Occipital lobe (tissue), 3 donors: ENCODE measurements at places on chromosomes 16 and 17. TPM values are rescaled to one million over a fixed set of nuclear protein-coding genes. Genes with fewer than 3 reads are reported as not detected.

DNA sequence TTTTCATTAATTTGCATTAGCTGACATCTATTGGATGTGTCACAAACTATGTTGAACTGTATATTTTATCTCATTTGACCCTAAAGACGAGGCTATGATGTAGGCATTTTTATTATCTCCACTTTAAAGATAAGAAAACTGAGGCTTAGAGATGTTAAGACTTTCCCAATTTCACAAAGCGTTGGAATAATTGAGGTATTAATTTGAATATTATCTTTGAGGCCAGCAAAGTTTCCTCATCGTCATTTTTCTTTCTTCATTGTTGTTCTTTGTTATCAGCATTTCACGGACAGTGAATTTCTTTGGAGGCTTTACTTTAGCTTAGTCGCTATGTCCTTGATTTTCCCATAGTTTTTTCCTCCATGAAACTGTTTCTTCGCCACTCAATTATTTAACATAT, 227.5 kb upstream of the MYOCD start:
- DNase-seq = no peak

Gene KRTAP3-2
- not detected for total RNA-seq

- no peak for DNase-seq
Measured at GRCh38 chr16:4894276-4895150, 42.4 kb downstream of the PPL start.

Gene TIMP2
- total RNA-seq = 33.2 TPM

DNA sequence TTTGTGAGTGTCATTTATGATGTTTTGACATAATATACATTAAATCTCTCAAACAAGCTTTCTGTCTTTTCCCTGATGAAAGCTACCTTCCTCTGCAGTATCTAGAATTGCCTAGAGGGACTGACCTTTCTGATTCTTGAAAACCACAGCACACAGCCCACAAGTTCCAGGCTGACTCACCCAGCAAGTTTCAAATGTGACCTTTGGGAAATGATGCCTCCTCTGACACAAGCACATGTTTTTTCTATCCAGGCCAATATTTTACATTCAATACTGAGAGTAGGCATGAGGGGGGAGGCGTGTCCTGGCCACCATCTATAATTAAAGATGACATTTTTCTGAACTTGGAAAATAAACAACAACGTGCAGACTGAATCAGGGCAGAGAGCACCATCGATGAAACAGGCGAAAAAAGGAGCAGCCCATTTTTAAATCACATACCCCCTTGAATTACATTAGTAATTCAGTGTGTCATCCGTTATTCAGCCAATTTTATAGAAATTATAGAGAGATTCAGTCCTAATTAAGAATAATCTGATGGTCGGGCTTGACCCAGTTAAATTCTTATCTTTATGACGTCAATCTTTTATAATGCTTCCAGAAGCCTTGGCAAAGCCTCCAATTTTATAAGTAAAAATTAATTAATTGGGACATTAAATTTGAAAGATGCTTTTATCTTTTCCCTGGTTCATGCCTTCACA, 292.6 kb upstream of the CDH11 start:
- no peak for DNase-seq

- no peak for DNase-seq
Measured at GRCh38 chr16:30566531-30566930, 5.0 kb downstream of the ZNF688 start.

- no peak for DNase-seq
Measured at GRCh38 chr17:76189247-76189646, 48.2 kb upstream of the FOXJ1 start.

Gene BIRC5
- 7.3 TPM for total RNA-seq

DNA sequence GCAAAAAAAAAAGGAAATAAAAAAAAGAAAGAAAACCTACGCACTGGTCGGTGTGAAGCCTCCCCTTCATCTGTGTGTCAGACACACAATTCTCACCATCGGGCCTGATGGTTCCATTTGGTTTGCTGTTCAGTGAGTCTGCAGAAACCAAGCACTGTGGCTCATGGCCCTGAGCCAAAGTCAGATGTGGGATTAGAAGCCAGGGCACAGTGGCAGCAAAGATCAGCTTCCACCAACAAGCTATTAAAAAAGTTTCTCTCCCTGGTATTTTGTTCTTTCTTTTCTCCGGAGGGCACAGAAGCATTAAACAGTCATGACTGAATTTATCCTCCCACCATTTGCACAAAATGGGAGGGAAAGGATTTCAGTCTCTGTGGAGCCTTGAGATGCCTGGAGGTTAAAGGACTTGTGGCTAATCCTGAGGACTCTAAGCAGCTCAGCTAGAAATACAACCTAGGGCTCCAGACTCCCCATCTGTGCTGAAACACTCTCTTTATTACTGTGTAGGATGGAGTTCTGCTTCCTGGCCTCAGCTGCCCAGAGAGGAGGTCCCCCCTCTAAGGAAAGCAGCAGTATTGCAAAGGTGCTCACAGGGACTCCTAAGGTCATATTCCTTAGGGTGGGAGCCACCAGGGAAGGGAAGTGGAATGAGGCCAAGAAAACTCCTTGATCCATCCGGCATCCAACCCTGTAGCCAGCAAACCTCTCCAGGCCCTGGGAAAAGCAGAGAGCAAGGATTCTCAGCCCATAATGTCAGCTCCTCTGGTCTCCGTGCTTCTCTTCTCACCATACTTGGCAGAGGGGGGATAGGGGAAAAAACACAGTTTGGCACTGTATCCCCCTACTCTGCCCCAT, 28.2 kb downstream of the SLC39A11 start:
- no peak for DNase-seq

DNA sequence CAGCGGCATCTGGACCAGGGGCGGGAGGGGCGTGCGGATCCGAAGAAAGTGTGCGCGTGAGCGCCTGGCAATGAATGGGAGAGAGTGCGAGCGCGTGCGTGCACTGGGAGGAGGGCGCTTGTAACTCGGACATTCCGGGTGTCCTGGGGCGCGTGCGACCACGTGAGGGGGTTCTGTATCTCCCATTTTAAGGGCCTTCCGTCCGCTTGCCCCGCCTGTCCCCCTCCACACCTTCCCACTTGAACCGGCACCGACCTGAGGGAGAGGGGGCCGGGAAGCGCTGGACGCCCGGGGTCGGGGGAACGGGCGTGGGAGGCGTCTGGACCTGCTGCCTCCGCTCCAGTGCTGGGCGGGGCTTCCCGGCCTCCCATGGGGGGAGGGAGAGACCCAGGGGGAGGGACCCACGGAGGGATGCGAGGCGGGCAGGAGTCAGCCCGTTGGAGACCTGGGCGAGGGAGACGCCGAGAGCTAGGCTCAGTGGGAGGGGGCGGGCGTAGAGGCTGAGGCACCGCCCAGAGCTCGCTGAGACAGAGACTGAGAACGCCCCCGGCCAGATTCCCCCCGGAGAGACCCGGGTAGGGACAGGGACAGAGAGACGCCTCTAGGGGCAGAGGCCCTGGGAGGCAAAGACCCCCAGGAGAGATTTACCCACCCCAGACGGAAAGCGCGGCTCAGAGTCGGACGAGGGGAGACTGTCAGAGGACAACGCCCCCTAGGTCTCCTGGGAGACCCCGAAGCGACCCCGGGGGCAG, at the start of gene KREMEN2:
Gene KREMEN2 (plus strand): TSS at position 553 of the 752 bp plus-strand sequence. CDS start 246 bp downstream, outside the sequence.
- no peak for DNase-seq

DNA sequence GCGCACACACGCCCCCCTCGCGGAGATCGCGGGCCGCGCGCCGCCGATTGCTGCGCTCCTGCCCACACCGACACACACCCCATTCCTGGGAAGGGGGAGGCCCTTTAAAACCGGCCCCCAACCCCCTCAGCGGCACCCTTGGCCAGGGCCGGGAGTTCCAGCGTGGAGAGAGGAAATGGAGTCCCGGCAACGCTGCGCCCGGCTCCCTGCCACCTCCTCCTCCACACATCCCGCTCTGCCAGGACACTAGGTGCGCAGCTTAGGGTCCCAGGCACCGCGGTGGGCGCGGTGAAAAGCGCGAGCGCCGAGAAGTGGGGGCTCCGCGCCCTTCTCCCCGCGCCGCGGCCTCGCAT, 397 bp downstream of the CDC42EP4 start:
- DNase-seq = no peak

DNA sequence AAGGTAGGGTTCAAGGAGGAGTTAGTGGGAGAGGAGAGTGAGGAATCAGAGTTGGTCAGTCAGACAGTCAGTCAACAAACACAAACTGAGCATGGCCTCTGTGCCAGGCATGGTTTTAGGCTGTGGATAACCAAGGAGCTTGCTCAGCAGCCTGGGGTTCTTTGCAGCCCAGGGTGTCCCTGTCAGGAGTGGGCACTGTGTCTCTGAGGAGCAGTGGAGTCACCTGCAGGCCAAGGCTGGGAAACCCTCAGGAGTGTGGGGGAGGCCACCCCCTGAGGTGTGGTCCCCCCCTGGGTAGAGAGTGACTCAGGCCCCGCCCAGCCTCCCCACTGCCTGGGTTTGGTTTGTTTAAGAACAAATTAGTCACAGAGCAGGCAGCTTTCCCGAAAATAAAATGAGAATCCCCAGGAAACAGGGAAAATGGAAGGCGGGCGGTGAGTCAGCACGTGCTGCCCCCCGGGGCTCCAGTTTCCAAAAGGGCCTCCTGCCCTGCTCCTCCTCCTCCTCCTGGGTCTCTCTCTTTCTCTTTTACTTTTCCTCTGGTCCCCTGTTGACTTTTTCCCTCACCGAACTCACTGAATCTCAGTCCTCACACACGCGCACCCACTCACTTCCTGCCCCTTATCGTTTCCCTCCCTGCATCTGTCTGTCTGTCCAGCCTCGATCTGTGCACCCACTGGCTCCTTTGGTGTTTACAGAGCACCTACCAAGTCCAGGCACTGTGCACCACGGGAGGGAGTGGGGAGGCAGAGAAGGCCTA, 44.3 kb downstream of the SOCS3 start:
- peak; percentile 33 for DNase-seq

DNA sequence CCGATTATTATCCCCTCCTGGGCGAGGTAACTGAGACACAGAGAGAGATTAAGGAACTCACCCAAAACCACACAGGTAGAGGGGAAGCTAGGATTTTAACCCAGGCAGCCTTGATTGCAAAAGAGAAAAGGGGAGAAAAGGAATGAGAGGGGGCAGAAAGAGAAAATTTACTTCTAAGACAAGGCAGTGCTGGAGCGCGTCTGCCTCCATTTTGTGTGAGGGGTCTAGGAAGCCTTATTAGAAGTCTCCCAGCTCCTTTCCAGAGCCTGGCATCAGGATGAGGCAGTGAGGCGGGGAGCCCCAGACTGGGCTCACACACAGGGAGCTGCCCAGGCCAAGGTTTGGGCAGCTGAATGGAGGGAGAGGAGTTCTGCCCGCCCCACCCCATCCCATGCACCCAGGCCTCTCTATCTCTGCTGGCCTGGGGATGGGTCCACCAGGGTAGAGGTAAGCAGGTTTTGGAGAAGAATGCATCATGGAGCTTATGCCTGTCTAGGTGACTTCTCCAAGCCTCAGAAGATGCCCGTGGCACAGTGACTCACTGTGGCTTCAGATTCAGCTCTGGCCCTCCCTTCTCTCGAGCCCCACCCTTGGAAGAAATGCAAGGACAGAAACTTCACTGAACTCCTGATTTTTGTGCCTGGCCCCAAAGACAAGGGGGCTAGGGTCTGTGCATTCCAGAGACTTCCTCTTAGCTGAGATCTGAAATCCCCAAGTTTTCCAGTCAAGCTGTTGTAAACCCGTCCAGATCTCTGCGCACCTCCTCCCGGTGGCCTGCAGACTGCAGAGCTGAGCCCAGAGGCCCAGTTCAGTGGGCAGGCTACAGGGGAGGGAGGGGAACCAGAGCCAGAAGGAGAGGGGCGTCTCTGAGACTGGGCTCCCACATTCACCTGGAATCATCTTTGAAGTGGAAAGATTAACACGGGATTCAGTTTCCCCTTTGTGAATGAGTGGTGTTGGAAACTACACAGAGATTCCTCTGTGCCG, 95.1 kb upstream of the CDH5 start:
- DNase-seq = no peak

Gene PRSS8
- total RNA-seq = not detected

DNA sequence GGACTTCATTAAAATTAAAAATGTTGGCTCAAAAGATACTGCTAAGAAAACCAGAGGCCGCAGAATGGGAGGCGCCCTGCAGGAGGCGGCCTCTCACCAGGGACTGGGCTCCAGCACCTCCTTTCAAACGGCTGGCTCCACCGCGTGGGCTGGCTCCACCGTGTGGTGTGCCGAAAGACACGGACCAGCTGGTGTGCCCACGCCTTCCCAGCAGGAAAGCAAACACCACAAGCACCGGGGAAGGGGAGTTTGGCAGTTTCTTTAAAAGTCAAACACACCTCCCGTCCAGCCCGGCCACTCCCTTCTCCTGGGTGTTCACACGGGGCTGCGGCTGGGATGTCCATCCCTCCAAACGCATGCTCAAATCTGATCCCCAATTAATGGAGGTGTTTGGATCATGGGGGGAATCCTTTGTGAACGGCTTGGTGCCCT, 13.9 kb downstream of the HAGH start:
- DNase-seq = peak; percentile 74

Gene KRTAP3-1
- not detected for total RNA-seq
